NAMALWA (cell line): ENCODE measurements at places on chromosomes 7 and 10.

DNA sequence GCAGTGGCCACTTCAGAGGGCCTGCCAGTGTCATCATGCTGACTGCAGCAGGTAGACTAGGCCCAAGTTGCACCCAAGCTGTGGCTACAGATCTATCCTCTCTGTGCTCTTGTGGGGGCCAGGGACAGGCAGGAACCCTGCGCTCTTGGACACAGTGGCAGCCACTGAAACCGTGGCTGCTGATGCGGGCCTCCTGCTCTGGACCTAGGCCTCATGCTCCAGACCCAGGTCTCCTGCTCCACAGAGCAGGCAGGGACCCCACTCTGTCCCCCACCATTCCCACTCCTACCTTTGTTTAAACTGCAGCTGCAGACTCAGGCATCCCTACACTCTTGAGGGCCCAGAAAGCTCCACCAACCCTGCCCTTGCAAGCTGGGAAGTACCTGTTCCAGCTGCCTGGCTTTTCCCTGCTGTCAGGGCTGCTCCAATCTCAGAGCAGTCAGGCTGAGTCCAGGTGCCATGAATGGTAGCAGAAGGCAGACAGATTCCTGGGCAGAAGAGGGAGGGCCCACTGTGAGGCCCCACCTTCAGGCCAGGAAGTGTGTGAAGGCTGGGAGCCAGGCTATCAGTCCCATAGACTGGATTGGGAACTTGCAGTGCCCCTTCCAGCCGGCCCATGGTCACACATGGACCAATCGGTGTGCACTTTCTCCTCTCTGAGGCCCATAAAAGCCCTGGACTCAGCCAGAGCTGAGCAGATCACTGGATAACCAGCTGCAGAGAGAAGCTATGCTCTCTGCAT lies 634.0 kb upstream of the SEMA3D start:
- no peak for DNase-seq

- DNase-seq, result no peak
Observed at GRCh38 chr7:92546856-92547497, 18.4 kb downstream of the RBM48 start.

DNA sequence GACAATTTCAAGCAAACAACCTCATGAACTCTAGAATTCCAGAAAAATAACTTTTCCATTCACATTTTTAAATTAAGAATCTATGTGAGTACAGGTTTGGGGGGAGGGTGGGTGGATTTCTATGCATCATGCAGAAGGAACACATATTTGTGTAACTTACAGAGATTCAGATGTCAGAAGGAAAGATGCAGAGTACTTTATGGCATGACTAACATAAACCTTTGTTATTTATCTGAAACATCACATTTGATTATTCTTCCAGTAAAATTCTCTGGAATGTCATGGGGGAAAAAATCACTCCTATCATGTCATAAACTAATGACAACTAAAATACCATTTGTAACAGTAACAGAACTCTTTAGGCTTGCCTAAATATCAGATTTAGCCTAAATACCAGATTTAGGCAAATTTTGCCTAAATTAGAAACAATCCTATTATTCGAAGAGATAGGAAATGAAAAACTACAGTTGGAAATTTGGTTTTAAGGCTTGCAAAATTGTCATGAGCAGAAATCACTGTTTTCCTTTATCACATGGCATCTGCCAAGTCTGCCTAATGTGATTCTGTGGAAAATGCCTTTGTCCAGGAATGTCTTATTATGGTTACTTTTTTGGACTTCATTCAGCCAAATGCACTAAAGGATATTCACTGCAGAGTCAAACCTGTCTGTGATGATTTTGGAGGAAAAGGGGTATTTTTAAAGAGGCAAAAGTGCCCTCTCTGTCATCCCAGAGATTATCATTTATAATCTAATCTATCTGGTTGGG lies 527.7 kb upstream of the CELF2 start:
- DNase-seq, result no peak

DNA sequence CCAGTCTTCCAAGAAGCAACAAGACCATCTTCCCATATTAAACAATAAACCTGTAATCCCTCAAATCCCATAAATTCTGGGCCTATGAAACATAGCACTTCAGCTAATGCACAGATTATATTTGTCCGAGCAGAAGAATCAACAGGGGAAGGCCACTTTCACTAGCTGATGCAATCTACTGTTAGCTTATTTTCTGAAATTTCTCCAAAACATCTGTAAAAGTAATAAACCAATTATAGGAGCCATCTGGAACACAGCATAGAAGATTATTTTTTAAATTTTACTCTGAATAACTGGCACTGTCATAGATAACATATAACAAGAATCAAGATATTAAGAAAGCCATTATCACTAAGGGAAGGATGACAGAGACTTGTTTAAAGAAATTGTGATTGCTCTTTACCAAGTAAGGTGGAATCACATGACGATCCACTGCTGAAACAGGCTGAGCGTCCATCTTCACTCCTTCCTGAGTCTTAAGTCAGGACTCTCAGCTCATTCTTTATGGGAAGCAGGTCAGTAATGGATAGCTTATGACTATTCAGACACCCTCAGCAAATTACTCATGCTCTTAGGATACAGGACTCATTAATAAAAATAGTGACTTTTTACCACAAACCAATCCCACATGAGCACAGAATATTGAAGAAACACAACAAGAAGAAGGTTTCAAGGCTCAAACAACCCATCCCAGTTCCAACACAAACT lies 719.5 kb downstream of the XPNPEP1 start:
- no peak for DNase-seq

- no peak for DNase-seq
Observed at GRCh38 chr10:120459185-120459584, 2.2 kb downstream of the PLPP4 start.

DNA sequence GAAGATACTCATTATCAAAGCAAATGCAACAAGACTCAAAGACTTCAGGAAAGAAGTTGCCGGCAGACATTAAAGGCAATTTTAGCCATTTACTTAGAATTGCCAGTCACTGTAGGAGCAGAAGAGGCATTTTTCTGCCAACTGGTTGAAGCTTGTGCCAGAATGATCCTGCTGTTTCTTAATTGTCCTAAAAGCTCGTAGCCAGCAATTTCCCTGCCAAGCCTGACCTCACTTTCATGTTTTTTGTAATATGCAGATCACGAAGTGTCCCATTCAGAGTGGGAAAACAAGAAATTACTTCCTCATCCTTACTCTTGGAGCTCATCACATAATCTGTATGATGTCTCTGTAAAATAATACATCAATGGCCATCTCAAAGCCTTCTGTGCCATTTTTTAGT lies 130.9 kb upstream of the ANKRD1 start:
- no peak for DNase-seq

- DNase-seq, result no peak
Observed at GRCh38 chr7:101843293-101844271, 26.2 kb downstream of the CUX1 start.

- DNase-seq, result no peak
Observed at GRCh38 chr7:123639631-123640030, 16.0 kb upstream of the LMOD2 start.
